ENCODE measurements at places on chromosomes 13 and 19. TPM values are rescaled to one million over a fixed set of nuclear protein-coding genes. Genes with fewer than 3 reads are reported as not detected.

The UNC13A gene
- polyA plus RNA-seq, result 0.16 TPM

The CERS4 gene
- 46.6 TPM for polyA plus RNA-seq

The SLITRK1 gene
- polyA plus RNA-seq, result 0.08 TPM

The ELAVL3 gene
- polyA plus RNA-seq, result 0.47 TPM

The ZNF226 gene
- polyA plus RNA-seq, result 30.4 TPM

The LNX2 gene
- 10.0 TPM for polyA plus RNA-seq

The LILRA2 gene
- polyA plus RNA-seq, result 1.1 TPM

Measured in renal pelvis (tissue), 12 donors.